ENCODE measurements at places on chromosomes 13 and 19.

- no peak for DNase-seq
These were observed 16.5 kb upstream of the ZNF8 start for GRCh38 chr19:58261968-58262921.

DNA sequence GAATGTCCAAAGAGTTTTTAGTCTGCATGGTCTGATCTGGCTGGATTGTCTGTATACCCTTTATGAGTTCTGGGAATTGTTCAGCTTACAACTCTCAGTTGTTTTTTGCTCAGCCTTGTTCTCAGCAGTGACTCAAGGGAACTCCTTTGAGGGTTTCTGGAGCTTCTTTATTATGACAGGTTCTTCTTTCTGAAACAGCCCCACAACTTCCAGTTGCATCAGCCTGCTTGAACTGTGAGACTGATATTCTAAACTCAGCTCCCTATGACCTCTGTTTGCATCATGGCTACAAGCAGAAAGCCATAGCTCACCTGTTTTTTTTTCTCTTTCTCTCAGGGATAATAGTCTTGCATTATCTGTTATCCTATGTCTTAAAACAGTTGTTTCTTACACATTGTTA is 85.0 kb downstream of the TDRD3 start:
- DNase-seq: no peak

DNA sequence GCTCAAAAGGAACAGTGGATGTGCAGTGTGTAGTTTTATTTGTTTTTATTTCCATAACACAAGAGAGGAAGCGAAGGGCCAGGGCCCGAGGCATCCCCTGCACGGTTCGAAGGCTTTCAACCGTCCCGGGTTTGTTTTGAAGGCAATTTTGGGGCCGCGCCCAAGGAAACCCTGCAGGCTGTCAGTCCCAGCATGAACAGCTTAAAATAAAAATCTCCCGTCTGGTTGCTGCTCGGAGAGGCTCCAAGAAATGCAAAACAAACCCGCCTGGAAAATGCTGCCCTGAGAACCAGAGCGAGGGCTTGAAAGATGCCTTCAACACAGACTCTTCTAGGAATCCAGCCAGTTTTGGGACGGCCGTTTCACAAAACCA is 16.0 kb downstream of the LSM4 start:
- DNase-seq: no peak

DNA sequence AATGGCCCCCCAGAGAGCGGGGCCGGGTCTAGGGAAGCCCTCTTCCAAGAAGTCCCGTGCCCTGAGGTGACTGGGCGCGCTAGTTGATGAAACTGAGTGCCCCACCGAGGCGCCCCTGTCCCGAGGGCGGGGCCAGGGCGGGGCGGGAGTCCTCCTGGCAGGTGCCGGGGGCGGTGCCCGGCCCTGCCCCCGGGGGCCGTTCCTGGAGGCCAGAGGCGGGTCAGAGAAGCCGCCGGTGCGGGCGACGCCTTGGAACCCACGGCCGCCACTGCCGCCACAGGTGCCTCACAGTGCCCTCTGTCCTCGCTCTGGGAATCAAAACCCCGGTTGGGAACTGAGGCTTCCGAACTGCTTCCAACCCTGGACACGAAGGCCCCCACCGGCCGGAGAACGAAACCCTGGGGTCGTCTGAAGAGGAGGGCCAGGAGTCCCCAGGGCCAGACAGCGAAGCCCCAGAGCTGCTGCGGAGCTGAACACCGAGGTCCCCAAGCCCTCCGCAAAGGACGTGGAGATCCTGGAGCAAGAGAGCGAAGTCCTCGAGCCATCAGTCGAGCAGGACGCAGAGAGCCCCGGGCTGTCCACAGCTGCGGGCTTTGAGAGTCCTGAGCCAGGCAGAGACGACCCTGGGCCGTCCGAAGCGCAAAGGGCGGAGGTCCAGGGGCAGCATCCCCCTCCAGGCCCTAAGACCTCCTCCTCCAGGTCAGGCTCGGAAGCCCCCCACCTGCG is at the start of gene MISP3:
Gene MISP3, plus strand, starts transcription at position 252 of the 726 bp plus-strand sequence. CDS start 524 bp downstream, outside the sequence.
- no peak for DNase-seq

- DNase-seq: no peak
These were observed 23.6 kb downstream of the CEACAM8 start for GRCh38 chr19:42571116-42571515.

DNA sequence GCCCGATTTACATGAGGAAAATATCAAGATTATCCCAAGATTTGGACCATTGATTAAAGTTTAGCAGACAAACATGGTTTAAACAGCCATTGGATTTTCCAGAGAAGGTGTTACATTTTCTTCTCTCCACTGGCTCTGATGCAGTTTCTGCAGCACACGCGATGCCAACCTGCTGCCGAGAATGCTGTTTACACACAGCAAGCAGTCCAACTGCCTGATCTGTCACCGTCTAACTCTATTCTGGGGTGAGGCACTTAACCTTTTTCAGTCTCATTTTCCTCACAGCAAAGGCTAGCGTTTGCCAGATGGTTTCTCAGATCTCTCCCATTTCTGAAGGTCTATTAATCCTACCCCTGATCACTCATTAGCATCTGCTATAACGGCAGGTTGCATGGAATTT is 763.5 kb upstream of the GPC6 start:
- no peak for DNase-seq

- no peak for DNase-seq
These were observed 13.5 kb downstream of the ZFR2 start for GRCh38 chr19:3855320-3855719.

DNA sequence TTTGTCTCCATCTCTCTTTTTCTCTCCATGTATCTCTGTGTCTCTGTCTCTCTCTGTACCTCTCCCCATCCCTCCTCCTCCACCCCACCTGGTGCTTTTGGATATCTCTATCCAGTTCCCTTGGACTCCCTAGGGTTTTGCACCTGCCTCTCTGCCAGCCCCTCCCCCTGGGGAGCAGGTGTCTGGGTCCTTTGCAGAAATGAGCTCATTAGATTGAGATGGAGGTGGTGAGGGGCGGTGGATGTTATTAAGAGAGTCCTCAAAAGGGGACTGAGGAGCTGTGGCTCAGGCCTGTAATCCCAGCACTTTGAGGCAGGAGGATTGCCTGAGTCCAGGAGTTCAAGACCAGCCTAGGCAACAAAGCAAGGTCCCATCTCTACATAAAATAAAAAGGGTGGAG is 2.1 kb downstream of the KCNN4 start:
- DNase-seq: no peak
